Peyer's patch (tissue), 4 donors: ENCODE measurements at places on chromosomes 16 and 17. TPM values are rescaled to one million over a fixed set of nuclear protein-coding genes. Genes with fewer than 3 reads are reported as not detected.

TM4SF5 gene
- total RNA-seq = 171 TPM

CDR2L gene
- 51.9 TPM for total RNA-seq

NUP85 gene
- total RNA-seq = 34.0 TPM

CCT6B gene
- 5.0 TPM for total RNA-seq

VTN gene
- not detected for total RNA-seq

GPR142 gene
- total RNA-seq = not detected

KRT13 gene
- total RNA-seq = not detected

CDC6 gene
- total RNA-seq = 2.6 TPM

RANBP10 gene
- total RNA-seq = 29.9 TPM

C16orf89 gene
- total RNA-seq = 1.4 TPM

DHODH gene
- 0.88 TPM for total RNA-seq

FLYWCH2 gene
- 61.3 TPM for total RNA-seq
